ENCODE measurements at places on chromosomes 5 and 9.
A peak's percentile ranks its signal among the peaks of the same experiment; 100 is the strongest.

DNA sequence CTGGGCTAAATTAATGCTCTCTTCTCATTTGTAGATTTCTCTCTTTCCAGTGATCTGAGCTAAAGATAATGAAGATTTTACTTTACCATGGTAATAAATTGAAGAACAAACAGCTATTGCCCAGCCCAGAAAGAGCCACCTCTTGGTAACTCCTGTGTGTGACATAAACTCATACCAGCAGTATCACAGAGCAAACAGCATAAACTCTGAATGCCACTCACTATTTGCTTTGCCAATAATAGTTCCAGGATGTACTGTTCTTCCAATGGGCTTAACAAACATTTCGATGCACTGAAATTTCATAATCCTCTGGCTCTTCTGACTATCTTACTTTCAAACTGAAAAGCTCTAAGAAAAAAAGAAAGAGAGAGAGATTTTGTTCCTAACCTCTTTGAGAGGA is 69.8 kb upstream of the RASEF start:
- DNase-seq = no peak

- DNase-seq = peak; percentile 32
Measured at GRCh38 chr9:121267689-121268597, at the start of gene GSN. Gene GSN, plus strand, starts transcription at chr9:121268162. Its CDS starts 33,810 bp downstream, at chr9:121301972.

DNA sequence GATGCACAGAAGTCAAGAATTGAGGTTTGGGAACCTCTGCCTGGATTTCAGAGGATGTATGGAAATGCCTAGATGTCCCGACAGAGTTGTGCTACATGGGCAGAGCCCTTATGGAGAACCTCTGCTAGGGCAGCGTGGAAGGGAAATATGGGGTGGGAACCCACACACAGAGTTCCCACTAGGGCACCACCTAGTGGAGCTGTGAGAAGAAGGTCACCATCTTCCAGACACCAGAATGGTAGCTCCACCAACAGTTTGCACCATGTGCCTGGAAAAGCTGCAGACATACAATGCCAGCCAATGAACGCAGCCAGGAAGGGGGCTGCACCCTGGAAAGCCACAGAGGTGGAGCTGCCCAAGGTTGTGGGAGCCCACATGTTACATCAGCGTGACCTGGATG is 104.5 kb downstream of the STK32A start:
- DNase-seq = no peak

DNA sequence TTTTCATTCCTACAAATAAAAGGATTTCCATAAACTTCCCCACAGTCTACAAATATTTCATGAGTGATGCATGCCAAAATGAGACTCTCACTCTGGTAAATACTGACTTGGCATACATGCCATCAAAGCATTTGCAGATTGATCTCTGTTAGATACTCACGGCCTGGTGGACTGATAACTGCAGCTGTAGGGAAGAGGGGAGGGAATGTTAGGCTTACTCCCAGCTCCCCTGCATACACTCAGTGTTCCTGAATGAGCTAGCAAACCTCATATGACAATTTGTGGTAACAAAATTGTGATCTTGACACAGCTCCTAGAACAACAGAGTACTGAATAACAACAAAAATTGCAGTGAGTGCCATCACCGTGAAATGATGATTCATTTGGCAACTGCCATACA is 435.3 kb downstream of the NR2F1-AS1 start:
- no peak for DNase-seq

DNA sequence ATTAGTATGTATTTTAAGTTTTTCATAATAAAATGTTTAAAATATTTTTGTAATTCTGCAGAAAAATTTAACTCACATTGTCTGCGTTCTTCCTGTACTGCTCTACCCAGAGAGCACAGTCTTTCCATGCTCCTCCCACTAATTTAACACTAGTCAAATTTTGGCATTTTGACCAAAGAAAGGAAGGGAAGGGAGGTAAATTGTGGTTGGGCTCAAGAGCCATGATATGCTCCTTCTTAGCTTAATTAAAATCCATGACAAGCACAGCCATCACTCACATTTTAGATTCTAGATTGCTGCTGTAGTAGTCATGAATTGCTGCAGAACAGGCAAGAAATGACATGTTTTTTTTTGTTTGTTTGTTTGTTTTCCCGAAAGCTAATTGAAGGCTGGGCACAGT is 98.4 kb downstream of the NLN start:
- DNase-seq = no peak

DNA sequence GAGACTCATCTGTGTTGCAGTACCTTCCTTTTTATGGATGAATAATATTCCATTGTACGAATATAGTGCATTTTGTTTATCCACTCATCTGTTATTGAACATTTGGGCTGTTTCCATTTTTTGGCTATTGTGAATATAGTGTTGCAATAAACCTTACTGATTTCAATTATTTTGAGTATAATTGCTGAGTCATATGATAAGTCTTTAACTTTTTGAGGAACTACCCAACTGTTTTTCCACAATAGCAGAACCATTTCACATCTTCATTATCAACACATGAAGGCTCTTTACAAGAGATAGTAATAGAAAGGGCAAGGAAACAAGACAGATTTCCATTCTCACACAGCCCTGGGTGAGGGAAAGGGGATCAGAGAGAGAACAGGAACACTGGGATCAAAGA is 329.2 kb downstream of the RAB3C start:
- no peak for DNase-seq

- DNase-seq = no peak
Measured at GRCh38 chr9:20284601-20285289, 337.6 kb downstream of the MLLT3 start.

DNA sequence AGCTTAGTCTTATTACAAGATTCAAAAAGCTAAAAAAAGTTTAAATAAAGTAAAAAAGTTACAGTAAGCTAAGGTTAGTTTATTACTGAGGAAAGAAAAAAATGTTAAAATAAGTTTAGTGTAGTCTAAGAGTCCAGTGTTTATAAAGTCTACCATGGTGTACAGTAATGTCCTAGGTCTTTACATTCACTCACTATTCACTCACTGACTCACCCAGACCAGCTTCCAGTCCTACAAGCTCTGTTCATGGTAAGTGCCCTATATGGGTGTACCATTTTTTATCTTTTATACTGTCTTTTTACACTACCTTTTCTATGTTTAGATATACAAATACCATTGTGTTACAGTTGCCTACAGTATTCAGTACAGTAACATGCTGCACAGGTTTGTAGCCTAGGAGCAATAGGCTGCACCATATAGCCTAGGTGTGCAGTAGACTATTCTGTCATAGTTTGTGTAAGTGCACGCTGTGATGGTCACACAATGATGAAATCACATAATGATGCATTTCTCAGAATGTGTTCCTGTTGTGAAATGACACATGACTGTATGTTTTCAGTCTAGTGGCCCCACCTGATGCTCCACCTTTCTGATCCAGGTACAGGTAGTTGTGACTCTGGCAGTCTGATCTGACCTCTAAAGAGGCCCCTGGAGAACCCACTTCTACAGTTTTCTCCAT is 45.7 kb downstream of the SNX18 start:
- DNase-seq = no peak

GRCh38 chr5:45677524-45677923 is 18.7 kb downstream of the HCN1 start:
- DNase-seq = no peak

DNA sequence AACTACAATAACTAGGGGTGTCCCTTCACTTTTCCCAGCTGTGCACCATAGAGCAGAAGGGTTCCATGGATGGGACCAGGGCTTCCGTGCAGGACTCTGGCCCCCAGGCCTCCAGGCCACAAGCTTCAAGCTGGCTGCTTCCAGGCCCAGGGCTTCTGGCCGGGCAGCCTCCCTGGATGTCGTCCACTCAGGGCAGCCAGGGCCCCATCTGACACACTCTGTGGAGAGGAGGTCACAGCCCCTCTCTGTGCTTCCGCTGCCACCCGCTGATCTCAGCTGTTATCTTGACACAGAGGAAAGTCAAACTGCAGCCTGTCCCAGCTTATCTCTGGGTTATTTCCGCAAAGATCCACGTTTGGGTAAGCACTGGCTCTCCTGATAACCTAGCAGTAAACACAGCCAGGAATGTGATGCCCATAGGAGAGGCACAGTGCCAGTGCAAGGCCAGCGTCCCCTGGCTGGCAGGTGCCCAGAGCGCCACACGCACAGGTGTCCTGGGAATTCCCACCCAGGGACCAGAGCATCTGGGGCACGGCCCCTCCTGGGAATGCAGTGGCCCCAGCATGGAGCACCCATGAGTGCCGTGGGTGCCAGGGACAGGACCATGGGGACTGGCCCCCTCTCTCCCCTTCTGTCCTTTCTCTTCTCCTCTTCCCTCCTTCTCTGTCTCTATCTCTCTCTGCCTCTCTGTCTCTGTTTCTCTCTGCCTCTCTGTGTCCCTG is 15.6 kb upstream of the SLC6A19 start:
- DNase-seq = no peak

- DNase-seq = no peak
Measured at GRCh38 chr5:71456362-71456743, 902 bp downstream of the BDP1 start.

DNA sequence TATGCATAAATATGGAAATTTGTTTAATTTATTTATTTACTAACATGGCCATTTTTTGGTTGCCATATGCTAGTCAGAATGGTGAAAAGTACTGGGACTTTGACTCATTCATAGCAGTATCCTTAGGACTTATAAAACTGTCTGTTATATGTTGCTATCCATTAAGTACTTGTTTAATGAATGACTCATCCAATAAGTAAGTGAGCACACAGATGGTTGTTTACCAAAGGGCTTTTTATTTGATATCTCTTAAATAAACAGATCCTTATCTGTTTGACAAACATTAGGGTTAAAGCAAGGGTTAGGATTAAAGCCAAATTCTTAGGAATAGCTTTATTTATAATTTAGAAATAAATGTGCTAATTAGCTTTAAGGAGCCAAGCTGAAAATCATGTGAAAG is 183.4 kb downstream of the FBXO4 start:
- no peak for DNase-seq

GRCh38 chr9:115992834-115993233 is 160.8 kb upstream of the PAPPA start:
- no peak for DNase-seq

DNA sequence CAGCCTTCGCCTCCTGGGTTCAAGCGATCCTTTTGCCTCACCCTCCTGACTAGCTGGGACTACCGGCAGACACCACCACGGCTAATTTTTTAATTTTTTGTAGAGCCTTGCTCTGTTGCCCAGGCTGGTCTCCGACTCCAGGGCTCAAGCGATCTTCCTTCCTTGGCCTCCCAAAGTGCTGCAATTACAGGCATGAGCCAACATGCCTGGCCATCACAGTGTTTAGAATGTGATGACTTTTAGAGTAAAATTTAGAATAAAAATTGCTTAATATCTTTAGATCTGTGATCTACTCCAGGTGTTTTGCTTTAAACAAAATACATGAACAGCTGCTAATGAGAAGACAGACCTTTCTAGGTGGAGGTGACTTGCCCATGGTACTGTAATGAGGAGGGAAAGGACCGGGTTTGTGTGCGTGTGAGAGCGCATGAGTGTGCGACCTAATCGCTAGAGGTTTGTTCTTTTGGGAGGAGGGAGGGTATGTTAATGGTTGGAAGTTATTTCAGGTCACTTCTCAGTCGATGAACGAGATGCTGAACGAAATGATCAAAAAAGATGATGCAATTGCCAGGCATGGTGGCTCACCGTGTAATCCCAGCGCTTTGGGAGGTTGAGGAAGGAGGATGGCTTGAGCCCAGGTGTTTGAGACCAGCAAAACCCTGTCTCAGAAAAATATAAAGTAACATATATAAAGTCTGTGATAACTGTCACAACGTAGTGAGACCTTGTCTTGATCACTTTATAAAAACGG is 2.0 kb downstream of the CNOT6 start:
- DNase-seq = no peak

DNA sequence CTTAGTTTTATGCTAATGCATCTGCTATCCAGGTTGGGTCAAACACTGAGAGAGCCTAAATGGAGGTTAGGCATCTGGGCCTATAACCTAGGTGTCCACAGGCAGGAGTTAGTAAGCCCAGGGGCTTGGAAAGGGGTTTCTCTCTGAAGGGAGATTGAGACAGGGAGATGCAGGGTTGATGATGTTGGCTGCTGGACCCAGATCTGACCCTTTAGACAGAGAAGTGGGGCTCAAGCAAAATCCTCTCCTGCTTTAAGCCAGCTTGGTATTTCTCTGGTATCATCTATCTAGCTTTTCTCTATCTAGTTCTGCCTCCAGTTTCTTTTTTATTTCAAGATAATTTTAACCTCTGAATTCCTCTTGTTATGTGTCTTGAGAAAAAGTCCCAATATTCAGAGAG is 18.3 kb upstream of the ANKRD55 start:
- no peak for DNase-seq
